ENCODE measurements at places on chromosomes 1 and 21. TPM values are rescaled to one million over a fixed set of nuclear protein-coding genes. Genes with fewer than 3 reads are reported as not detected.

DNA sequence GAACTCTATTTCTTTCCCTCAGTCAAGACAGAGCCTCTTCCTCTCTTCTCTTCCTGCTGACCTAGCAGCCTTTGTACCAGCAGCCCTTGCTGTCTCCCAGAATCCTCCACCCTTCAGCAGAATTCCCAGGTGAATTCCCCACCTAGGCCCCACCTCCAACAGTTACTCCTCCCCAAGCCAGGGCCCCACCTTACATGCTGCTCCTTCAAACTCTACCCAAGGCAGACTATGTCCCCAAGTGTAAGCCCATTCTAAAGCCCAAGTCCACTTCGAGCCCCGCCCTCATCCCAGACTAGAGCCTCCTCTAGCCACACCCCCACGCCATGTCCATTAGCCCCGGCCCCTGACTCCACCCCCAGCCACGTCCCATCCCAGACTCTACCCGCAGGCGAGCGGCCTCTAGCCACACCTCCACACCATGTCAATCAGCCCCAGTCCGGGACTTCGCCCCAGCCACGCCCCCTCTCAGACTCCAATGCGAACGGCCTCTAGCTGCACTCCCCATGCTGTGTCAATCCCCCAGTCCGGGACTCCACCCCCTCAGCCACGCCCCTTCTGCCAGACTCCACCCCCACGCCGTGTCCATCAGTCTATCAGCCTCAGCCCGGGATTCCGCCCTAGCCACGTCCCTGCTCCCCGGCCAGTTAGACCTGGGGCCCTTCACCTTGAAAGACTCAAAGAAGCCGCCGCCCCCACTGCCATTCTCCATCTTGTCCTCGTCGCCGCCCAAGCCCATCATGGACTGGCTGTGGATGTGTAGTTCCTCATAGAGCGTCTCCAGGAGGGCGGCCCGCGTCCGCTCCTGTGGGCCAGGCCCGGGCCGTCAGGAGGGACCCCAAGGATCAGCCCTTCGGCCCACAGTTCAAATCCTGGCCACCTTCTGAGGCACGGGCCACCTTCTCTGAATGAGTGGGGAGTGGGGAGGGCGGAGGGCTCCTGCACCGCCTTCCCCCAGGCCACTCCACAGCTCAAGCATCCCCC lies 61.3 kb downstream of the RAP1GAP start:
- peak; percentile 55 for DNase-seq

- DNase-seq, result no peak
Measured at GRCh38 chr1:32184650-32185049, 5.2 kb downstream of the TXLNA start.

- DNase-seq, result peak; percentile 88
Measured at GRCh38 chr1:218390618-218391017, 45.5 kb downstream of the TGFB2 start.

DNA sequence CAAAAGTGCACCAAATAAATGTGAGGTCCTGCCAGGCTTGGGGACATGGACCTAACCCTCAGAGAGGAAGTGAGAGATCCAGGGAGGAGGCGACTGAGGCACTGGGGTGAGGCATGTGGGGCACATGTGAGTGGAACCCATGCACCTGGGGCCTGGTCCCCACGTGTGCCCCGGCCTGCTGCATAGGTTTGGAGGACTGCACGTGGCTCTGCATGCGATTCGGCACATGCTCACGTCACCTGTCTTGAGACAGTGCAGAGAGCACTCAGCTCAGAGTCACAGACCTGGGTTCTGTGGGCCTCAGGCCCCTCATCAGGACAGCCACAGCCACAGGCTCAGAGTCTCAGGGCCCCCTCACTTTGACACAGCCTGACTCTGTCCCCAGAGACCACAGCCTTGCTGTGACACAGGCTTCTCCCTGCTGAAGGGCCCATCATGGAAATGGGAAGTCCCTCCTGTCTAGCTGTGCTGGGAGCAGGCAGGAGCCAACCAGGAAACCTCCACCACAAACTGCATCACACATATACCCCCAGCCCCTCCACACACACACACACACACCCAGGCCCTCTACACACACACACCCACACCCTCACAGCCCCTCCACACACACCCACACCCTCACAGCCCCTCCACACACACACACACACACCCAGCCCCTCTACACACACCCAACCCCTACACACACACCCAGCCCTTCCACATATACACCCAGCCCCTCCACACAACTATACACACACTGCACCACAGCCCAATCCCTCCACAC lies 48.2 kb downstream of the SLC9A1 start:
- no peak for DNase-seq

DNA sequence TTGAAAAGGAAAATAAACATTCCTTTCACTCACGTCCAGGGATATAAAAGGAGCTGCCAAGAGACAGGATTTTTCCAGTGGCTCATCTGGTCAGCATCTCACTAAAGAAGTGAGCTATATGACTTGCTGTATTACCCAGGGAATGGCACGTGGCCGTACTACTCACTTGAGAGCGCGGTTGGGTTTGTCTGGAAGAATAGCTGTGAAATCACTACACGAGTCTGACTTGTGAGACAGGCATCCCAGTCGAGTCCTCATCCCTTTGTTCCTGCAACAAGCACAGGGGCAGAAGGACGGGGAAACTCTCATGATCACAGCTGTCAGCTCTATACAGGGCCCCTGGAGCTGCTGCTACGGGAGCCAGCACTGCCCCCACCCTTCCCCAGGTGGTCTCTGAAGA lies 17.7 kb downstream of the RGS8 start:
- no peak for DNase-seq

DNA sequence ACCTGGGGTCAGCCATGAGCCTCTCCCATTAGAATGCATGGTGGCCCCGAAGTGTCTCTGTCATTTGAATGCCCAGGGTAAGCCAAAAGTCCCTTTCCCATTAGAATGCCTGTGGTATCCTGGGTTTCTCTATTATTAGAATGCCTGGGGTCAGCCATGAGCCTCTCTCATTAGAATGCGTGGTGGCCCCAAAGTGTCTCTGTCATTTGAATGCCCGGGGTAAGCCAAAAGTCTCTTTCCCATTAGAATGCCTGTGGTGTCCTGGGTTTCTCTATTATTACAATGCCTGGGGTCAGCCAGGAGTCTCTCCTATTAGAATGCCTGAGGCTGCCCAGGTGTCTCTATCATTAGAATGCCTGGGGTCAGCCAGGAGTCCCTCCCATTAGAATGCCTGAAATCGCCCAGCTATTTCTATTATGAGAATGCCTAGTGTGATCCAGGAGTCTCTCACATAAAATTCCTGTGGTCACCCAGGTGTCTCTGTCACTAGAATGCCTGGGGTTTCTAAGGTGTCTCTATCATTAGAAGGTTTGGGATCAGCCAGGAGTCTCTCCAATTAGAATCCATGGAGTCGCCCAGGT lies 65.5 kb downstream of the RNF187 start:
- no peak for DNase-seq

GRCh38 chr1:173485401-173485800 lies 8.3 kb downstream of the PRDX6 start:
- DNase-seq, result no peak

DNA sequence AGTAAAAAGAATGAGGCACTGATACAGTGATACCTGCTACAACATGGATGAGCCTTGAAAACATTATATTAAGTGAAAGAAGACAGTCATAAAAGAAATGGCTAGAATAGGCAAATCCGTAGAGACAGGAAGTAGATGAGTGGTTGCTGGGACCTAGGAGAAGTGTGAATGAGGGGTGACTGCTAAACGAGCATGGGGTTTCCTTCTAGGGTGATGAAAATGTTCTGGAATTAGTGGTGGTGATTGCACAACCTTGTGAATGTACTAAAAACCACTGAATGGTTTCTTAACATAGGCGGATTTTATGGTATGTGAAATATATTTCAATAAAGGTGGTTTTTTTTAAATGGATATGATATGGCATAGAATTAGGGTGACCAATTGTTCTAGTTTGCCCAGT lies 12.6 kb upstream of the SERINC2 start:
- DNase-seq, result no peak

DNA sequence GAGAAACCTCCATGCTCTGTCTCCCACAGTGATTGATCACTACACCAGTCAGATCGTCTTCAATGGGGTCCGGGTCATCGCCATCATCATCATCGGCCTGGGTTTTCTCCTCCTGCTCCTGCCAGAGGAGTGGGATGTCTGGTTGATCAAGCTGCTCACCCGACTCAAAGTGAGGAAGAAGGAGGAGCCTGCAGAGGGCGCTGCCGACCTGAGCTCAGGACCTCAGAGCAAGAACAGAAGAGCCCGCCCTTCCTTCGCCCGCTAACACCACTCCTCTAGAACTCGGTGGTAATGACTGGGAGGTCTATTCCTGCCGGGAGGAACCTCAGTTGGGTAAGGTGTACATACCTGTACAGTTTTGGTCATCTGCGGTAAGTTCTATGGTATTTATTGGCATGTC lies 50.3 kb upstream of the COA6 start:
- peak; percentile 13 for DNase-seq

DNA sequence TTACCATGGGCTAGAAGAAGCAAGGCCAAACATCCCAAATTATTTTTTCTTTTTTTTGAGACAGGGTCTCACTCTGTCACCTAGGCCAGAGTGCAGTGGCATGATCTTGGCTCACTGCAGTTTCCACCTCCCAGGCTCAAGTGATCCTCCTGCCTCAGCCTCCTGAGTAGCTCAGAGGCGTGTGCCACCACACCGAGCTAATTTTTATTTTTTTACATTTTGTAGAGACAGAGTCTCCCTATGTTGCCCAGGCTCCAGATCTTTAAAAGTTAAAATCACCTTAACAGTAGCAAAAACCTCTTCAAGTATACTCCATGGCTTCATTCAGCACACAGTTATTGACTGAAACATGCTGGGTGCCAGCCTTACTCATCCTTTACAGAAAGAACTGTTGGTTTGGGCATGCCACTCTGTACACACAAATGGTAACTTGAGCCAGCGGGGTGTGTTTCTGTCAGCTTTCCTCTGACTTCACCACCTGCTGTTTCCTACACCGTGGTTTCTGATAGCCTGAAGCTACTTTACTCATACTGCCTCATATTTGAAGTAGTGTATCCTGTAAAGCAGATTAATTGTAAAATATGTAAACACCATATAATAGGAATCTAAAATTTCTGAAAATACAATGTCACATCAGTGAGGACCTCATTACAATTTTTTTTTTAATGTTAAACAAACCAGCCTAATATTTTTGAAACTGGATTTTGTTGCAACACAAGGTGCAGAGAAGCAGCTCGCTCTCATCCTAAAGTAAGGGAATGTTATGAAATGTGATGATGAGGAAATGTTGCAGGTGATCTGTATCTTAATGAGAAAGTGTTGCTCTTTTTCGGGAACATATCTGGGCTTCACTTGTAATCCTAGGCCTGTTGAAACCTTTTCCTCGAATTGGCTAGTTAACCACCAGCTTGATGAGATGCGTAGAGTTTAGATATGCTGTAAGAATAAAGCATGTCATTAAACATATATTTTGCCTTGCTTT lies 113.9 kb downstream of the ATP5PO start:
- peak; percentile 26 for DNase-seq

DNA sequence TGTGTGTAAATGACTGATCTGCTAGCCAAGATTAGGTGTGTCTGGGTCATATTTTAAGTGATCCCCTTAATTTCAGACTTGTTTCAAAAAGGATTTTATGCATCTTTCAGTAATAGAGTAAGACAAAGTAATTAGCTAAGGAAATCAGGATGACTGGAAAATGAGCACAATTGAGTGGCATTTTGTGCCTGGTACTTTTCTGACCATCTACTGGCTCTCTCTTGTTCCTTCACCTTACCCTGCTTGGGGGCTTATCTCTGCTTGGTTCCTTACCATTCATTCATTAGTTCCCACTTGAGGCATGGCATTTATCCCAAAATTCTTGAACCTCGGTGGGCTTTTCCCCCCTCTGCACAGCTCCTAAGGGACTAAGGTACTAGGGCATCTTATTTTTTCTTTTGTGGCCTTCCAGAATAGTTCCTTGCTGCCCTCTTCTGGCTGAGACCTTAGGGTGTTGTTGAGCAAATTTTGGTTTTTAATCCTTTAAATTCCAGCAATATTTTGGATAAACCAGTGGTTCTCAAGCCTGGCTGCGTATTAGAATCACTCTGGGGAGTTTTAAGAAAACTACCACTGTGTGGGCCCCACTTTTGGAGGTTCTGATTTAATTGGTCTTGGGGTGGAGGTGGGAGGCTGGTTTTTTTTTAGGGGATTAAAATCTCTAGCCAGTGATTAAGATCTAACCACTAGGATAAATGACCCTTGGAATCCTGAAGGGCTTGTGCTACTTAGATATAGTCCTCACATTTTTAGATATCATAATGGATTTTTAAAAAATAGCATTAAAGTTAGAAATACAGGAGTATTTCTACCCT lies 50.8 kb downstream of the HS2ST1 start:
- peak; percentile 74 for DNase-seq

GRCh38 chr1:231705806-231706760 lies 79.5 kb downstream of the DISC1 start:
- peak; percentile 72 for DNase-seq

DNA sequence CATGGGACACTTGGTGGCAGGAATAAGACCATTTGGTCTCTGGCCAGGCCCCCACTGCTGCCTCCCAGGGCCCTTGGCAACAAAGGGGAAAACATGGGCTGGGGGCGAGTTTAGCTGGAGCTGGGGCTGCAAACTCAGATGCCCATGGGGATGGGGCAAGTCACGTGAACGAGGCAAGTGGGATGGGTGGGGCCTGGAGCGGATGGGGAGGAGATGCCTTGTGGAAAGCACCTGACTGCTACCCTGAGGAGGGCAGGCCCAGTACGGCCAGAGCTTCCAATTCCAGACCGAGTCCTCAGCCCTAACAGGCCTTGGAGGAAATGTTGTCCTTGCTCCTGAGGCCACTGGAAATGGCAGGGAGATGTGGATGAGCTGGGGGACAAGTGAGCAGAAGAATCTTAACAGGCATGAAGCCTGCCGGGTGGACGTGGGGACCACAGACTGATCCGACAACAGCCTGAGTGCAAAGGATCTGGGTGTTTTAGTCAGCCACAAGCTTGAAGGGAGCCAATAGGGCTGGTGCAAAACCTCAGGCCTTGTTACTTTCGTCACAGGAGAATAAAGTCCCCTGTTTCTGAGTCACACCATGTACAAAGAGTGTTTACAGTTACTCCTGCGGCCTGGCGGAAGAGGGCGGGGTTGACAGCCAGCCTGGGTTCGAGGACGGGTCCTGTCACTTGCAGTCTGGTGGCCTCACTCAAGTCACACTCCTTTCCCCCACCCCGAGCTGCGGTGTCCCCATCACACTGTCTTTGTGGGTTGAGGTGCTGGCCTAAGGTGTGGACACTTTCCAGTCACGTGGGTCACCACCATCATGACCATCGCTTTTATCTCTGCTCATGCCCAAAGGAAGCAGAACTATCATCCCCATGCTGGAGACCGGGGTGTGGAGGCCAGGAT lies 19.1 kb downstream of the RUNX3 start:
- no peak for DNase-seq

- no peak for DNase-seq
Measured at GRCh38 chr1:23908453-23909341, 4.5 kb downstream of the CNR2 start.

GRCh38 chr1:159161001-159161718 lies 10.3 kb upstream of the CADM3 start:
- peak; percentile 88 for DNase-seq

PDC gene
- total RNA-seq, result 0.27 TPM

NUP210L gene
- total RNA-seq, result 0.09 TPM

LRRC38 gene
- not detected for total RNA-seq

TMEM35B gene
- total RNA-seq, result 31.6 TPM

CYP2J2 gene
- 0.09 TPM for total RNA-seq

RCSD1 gene
- total RNA-seq, result 0.57 TPM

ADAMTS4 gene
- 3.1 TPM for total RNA-seq

KRTAP22-2 gene
- total RNA-seq, result not detected

RRP15 gene
- total RNA-seq, result 20.4 TPM

All from fibroblast of the aortic adventitia (primary cell).